ENCODE measurements at places on chromosomes 2 and 18. TPM values are rescaled to one million over a fixed set of nuclear protein-coding genes. Genes with fewer than 3 reads are reported as not detected.

Gene VWA3B
- not detected for total RNA-seq

Gene ALPP
- not detected for total RNA-seq

GRCh38 chr2:232162187-232162586, 200.7 kb downstream of the DIS3L2 start:
- no peak for DNase-seq

Gene TCF7L1
- total RNA-seq, result not detected

DNA sequence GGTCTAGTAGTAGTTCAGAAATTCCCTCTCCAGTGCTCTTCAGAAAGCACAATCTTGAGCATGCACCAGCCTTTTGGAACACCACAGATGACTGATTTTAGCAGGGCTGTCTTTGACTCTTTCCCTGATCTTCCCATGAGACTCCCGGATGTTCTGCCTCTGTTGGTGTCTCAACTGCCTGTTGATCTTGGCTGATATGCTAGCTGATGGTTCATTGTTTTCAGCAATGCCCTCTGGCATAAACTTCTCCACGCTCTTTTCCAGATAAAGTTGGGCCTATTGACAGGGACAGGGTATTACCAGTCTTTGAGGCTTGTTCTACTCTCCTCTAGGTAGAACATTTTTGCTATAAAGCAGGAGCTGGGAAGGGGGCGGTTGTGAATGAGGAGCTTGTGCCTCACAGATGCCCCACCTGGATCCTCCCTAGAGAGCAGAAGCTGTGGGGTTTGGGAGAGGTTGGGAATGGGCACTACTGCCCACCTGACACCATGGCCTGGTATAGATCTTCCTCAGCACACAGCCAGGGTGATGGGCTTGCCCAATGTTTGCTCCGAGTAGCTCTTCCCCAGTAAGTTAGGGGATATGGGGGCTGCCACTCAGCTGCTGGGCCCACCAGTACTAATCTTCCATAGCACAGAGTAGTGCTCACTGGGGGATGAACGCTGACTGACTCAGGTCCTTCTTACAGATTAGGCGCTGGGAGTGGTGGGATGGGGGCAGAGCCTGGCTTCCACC, 111.3 kb downstream of the PTGR3 start:
- no peak for DNase-seq

DNA sequence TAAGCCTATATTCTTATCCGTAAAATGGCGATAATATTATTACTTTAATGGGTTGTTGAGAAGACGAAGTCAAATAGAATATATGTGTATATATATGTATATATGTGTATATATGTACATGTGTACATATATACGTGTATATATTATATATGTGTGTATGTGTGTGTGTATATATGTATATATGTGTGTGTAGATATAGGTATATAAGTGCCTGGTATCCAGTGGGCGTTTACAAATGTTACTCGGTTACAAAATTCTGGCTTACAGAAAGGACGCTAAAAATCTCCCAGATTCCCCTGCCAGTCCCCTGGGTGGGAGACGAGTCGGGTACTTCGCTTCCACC, 295 bp upstream of the MTX2 start:
- no peak for DNase-seq

Gene KCNIP3
- total RNA-seq, result not detected

GRCh38 chr2:223626716-223627115, 24.6 kb upstream of the SCG2 start:
- no peak for DNase-seq

Gene LOXHD1
- total RNA-seq, result not detected

Gene HK2
- 11.4 TPM for total RNA-seq

Gene OSBPL6
- not detected for total RNA-seq

GRCh38 chr2:32745191-32745590, 117.3 kb downstream of the TTC27 start:
- DNase-seq, result no peak

Gene MOCOS
- total RNA-seq, result not detected

DNA sequence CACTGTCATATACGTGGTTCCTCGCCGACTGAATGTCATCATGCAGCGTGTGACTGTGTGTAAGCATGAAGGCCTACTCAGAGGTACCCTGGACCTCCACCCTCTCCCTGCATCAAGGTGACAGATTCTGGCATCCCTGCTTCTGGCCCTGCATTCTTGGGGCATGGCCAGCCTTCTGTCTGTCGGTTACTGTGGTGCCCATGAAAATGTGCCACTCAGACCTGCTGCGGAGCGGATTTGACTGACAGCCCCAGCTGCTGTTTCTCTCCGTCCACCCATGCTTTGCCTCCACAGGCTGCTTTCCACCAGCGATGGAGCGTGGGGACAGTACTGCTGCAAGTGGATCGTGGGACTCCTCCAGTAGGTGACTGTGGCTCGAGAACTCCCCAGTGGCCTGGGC, 9.6 kb downstream of the TMEM177 start:
- no peak for DNase-seq

GRCh38 chr18:9709304-9709877, 1.3 kb downstream of the RAB31 start:
- no peak for DNase-seq

- DNase-seq, result no peak
Observed at GRCh38 chr2:240278661-240279060, 138.2 kb upstream of the OTOS start.

DNA sequence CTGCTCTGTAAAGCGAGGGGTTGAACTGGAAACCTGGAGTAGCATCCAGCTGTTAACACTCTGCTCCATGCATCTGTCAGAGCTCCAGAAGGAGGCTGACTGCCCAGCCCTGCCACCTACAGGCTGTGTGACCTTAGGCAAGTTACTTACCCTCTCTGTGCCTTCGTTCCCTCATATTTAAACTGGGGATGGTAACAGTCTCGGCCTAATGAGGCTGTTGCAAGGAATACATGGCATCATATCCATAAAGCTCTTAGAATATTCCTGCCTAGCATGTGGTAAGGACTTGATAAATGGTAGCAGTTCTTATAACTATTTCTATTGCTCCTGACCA, 80.6 kb downstream of the LRRFIP1 start:
- peak; percentile 32 for DNase-seq
